ENCODE measurements at places on chromosomes 7 and 10.
A peak's percentile ranks its signal among the peaks of the same experiment; 100 is the strongest.

- DNase-seq: no peak
Observed at GRCh38 chr10:78258323-78259030, 224.8 kb downstream of the RPS24 start.

DNA sequence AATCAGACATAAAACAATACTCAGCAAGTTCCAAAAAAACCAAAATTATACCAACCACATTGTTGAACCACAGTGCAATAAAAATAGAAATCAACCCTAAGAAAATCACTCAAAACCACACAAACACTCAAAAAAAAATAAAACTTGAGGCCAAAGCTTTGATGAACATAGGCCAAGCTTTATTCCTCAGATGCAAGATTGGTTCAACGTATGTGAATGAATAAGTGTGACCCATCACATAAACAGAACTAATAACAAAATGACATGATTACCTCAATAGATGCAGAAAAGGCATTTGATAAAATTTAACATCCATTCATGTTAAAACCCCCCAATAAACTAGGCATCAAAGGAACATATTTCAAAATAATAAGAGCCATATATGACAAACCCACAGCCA is 506.1 kb upstream of the FZD8 start:
- no peak for DNase-seq

GRCh38 chr7:47609803-47610452 is 28.0 kb upstream of the TNS3 start:
- DNase-seq: no peak

DNA sequence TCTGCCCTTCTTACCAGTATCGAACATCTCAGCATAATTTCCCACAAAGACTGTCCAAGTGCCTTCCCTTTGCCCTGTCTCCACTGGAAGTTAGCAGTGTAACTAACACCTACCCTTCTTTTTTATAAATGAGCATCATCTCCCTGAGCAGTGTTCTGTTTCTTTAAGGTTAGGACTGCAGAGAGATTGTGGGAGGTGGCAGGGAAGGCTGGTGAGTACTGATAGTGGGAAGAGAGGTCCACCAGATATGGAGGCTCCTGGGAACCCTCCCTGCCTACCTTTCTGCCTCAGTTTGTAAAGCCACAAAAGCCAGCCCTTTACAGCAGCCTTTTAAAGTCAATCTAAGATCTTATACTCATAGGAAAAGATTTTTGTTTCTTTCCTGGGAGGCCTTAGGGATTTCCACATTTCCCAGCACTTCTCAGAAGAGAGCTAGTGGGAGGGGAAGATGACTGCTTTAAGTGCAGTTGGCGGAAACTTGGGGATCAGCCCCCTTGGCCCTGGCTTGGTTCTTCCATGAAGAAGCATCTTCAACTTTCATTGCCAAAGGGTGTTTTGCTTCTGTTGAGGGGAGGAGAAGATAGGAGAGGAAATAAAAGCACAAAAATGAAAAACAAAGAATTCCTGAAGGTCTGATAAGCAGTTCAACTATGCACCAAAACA is 36.6 kb upstream of the CALD1 start:
- no peak for DNase-seq

- peak; percentile 66 for DNase-seq
Observed at GRCh38 chr7:37352974-37353948, 95.4 kb downstream of the ELMO1 start.

- peak; percentile 90 for DNase-seq
Observed at GRCh38 chr10:97648562-97649404, 8.3 kb downstream of the PI4K2A start.

GRCh38 chr10:47137311-47137851 is 162.6 kb upstream of the GDF10 start:
- no peak for DNase-seq

DNA sequence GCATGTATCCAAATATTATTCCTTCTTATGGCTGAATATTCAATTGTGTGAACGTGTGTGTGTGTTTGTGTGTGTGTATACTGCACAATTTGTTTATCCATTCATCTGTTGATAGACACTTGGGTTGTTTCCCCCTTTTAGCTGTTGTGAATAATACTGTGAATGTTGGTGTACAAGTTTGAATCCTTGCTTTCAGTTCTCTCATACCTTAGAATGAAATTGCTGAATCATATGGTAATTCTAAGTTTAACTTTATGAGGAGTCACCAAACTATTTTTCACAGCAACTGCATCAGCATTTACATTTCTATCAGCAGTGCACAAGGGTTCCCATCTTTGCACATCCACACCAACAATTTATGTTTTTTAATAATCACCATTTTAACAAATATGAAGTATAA is 86.9 kb upstream of the GATAD1 start:
- DNase-seq: no peak

DNA sequence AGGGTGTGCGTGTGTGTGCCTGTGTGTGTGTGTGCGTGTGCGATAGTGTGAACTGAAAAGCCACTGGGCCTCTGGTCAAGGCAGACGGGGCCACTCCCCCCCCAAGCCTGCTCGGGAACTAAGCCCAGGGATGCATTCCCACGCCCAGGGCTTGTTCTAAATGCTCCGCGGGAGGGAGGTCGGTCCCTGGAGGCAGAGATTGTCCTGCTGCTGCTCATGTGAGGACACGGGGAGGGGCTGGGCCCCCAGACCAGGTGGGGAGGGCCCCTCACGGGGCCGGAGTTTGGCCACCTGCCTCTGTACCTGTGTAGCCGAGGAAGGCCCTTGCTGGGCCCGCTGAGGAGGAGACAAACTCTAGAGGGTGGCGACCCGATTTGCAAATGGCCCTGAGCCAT is 93.9 kb downstream of the PDGFA start:
- no peak for DNase-seq

DNA sequence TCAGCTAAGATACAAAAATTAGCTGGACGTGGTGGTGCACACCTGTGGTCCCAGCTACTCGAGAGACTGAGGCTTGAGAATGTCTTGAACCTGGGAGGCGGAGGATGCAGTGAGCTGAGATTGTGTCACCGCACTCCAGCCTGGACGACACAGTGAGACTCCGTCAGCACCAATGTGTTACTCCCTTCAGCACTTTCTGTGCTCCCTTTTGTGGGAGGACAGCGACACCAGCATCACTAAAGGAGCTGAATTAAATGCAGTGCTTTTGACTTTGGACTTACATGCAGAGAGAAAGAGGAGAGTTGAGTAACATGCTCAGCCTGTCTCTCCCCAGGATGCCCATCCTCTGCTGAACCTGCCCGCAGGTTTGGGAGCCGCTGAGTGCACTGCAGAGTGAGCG is 92.2 kb upstream of the RHEB start:
- no peak for DNase-seq

GRCh38 chr7:101164071-101164840 is 1.1 kb downstream of the VGF start:
- DNase-seq: no peak

GRCh38 chr10:91856637-91857036 is 52.6 kb downstream of the FGFBP3 start:
- peak; percentile 4 for DNase-seq

- DNase-seq: no peak
Observed at GRCh38 chr10:75076348-75076747, 35.1 kb upstream of the SAMD8 start.

DNA sequence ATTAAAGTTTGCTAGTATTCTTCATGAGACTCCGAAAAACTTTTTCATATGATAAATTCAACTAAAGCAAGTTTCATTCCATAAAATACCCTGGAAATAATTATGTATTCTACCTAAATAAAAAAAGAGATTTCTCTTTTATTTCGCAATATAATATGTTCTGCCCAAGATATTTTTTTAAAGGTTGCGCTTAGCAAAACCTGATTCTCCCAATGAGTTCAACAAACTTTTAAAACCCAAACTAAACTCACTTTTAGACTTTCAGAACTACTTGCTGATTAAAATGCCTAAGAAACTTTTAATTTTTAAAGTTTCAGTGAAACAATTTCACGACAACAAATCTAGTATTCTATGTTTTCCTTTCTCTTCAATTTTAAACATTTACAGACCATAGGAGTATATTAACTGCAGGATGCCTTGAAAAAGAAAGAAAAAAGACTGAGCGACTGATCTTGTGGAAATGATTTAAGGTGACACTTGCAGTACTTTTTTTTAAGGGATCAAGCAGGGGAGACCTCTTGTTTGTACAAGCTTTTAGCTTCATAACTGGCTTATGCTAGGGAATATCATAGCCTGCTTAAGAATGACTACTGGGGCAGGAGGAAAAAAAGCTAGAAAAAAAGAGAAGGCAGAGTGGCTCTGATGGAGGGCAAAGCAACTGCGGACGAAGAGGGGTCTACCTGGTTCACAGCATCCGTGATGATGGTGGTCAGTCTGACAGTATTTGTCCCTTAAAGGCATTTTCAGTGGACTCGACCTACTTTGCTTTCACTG is 1.5 kb downstream of the ZNF800 start:
- DNase-seq: no peak

DNA sequence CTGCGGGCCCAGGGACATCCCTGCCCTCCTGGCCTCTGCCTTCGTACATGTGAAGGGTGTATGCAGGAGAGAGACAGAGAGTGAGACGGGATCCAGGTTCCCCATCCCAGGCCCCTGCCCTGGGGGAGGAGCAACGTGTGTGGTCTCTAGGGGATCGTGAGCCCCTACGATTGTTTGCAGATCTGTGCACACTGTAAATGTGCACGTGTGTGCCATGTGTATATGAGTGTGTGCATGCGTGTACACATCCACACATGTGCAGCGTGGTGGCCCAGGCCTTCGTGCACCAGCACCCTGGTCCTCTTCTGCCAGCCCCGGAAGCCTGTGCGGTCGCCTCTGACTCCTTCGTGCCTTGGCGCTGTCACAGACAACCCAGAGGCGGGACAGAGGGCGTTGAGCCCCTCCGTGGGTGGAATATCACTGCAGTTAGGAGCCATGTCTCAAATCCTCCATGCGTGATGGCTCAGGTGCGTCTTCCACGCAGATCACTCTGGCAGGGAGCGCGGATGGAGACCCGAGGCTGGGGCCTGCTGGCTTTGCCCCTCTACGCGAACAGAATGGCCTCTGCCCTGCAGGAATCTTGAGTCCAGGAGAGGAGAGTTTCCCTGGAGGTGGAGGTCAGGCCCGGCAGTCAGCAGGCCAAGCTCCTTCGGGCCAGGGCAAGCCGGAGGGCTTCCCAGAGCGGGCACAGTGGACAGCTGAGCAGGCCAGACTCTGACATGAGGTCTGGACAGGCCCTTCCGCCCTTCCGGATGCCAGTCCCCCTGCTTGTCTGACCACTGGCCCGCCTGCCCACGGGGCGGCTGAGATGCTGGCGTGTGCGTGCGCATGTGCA is 97.5 kb downstream of the UNCX start:
- DNase-seq: no peak

DNA sequence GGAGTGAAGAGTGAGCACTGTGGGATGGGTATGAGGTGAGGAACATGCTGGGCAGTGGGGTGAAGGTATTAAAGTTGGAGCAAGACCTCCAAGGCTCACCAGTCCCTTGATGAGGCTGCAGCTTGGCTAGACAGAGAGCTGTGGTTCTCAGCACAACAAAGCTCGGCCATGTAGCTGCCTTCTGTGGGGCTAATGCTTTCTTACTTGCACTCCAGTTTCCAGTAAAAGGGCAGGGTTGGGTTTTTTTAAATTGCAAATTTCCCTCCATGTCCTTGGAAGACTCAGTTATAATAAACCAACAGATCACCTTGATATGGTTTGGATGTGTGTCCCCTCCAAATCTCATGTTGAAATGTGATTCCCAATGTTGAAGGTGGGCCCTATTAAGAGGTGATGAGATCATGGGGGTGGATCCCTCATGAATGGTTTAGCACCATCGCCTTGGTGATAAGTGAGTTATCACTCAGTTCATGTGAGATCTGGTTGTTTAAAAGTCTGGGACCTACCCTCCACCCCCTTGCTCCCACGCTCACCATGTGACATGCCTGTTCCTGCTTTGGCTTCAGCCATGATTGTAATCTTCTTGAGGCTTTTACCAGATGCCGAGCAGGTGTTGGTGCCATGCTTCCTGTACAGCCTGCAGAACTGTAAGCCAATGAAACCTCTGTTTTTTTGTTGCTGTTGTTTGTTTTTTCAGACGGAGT is 55.9 kb downstream of the ATXN7L1 start:
- peak; percentile 69 for DNase-seq

DNA sequence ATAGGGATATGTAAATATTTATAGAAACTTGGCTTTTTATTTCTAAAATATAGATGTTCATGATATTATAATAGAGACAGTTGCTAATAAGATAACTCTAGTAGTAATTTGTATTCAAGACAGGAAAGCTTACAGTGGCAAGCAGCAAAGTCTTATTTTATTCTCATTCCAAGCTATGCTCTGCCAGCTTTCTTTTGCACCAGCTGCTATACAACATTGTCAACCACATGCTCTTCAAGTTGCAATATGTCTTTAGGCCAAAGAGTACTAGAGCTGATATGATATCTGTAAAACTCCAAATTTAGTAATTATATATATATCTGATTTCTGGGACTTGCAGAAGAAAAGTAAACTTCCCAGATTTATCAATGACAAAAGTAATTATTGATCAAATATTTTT is 350.1 kb downstream of the HGF start:
- no peak for DNase-seq

DNA sequence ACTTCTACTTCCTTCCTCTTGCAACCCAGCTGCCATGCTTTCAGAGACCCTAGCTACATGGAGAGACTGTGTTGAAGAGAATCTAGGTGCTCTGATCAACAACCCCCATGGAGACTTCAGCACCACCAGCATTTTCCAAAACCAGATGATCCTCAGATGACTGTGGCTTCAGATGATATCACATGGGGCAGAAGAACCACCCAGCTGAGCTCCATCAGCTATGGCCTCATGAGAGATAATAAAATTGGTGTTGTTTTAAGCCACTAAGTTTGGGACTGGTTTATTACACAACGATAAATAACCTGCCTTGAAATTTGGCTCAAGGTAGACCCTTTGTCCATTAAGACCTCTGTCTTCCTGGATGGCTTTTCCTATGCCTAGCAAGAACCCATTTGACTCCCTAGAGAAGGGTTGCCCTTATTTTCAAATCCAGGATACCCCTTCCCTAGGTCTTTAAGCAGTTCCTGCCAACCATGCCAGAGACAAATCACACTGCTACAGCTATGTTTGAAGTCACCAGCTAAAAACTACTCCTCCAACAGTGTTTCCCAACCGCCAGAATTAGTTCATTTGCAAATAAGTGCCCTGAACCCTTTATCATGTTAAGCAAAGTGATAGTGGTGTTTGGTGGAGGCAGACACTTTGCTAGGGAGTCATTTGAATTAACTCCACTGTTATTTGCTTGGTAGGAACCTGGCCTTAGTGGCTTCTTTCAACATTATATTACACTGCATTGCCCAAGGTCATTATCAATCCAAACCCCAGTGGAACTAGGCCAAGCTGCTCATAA is 136.9 kb upstream of the PALS2 start:
- no peak for DNase-seq

- no peak for DNase-seq
Observed at GRCh38 chr10:92830478-92831389, 17.6 kb upstream of the EXOC6 start.

Data from T-helper 2 cell (primary cell).